ENCODE measurements at places on chromosomes 13 and 19.

DNA sequence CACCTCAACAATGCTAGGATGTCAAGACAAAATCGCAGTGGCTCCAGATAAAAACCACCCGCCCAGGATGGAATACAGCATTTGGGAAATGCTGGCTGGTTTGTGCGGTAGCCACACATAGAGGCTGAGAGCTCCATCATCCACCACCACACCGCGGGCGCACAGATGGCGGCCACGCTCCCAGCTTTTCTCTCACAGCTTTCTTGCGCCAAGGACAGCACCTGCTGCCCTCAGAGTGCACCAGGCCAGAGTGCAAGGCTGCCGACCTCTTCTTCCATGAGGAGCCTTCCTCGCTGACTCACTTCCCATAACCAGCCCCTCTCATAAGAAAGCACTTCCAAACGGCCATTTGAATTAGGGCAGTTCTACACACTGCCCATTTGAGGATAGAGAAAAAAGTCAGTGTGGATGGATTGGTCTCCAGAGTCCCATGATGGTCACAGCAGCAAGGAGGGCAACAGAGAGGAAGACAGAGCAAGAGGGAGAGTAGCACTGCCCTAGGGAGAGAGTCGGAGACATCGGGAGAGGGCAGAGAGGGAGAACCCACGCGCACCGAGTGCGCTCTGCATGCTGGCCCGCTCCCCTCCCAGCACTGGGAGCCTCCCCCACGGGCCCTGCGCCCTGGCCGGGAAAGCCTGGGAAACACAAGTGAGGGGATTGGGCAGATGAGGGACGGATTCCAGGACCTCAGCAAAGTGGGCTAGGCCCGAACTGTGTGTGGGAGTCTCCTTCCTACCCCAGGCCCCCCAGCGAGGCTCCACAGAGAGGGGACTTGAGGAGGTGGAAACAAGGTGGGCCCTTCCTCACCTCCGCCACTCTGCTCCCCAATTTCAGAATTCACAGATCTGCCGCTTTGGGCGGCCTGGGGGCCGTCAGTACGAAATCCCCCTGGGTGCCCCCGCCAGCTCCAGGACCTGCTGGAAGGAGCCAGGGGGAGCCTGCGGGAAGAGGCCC lies 156.9 kb downstream of the USP12 start:
- no peak for DNase-seq

- DNase-seq: no peak
These were observed 35.6 kb upstream of the PEPD start for GRCh38 chr19:33557196-33557595.

GRCh38 chr19:15197942-15198341 lies 2.9 kb downstream of the NOTCH3 start:
- DNase-seq: no peak

DNA sequence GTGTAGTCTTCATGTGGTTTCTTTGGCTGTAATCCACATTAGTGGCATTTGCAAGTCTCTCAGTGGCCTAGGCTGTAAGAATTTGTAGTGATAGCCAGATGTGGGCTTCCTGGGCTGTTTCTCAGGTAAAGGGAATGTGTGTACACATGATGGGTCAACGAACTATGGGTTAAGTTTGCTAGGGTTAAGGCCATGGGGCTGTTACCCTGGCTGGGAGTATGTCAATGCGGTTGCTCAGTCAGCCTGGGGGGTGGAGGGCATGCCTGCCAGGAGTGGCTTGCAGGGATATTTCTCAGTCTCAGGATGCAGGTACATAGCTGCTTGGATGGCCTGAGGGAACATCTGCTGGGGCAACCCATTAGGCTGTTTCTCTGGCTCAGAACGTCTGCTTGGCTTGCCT lies 13.4 kb downstream of the CYSLTR2 start:
- DNase-seq: no peak

DNA sequence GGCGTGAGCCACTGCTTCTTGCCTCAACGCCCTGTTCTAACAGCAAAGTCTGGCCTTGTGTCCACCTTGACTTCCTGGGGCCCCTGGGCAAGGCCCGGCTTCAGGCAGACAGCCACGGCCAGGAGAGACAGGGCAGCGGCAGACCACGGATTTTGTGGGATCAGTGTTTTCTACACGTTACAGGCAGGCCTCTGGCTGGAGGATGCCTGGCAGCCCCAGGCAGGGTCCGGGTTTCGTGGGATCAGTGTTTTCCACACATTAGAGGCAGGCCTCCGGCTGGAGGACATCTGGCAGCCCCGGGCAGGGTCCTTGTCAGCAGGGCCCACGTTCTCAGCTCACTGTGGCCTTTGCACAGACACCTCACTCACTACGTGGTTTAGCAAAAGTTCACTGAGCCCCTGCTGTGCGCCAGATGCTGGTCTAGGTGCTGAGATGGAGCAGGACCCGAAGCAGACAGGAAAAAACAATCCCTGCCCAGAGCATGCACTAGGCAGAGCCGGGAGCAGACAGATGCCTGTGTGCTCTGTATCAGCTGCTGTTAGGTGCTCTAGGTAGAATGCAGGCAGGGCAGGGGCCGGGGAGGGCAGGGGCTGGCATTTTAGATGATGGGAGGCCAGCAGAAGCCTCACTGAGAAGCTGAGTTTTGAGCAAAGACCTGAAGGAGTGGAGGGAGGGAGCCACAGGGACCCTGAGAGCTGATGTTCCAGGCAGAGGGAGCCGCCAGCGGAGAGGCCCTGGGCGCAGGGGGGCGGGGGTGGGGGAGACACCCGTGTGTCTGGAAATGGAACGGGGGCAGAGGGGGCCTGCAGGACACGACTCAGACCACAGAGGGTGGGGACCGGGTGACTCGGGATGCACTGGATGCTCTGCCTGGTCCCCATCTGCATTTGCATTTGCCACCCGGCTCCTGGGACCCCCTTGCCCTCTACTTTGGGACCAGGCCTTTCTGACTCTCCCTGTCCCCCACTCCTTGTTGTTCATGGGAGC lies 25.0 kb upstream of the NCCRP1 start:
- no peak for DNase-seq

- no peak for DNase-seq
These were observed 2.5 kb downstream of the KPTN start for GRCh38 chr19:47481460-47482052.

DNA sequence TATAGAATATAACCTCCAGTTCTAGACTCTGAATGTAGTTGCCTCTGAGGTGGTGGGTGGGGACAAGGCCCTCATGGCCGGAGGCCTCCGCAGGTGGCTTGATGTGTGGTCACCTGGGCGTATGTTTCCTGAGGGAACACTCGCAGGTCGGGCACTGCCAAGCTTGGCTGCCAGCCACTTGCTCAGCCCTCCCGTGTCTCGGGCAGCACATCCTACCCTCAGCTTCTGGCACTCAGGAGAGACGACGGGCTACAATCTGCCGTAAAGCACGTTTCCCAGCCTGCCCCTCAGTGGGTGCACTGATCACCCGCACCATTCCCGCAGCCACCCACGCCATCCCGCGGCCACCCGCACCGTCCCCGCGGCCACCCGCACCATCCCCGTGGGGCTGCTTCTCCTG lies 15.2 kb downstream of the THOP1 start:
- DNase-seq: no peak

DNA sequence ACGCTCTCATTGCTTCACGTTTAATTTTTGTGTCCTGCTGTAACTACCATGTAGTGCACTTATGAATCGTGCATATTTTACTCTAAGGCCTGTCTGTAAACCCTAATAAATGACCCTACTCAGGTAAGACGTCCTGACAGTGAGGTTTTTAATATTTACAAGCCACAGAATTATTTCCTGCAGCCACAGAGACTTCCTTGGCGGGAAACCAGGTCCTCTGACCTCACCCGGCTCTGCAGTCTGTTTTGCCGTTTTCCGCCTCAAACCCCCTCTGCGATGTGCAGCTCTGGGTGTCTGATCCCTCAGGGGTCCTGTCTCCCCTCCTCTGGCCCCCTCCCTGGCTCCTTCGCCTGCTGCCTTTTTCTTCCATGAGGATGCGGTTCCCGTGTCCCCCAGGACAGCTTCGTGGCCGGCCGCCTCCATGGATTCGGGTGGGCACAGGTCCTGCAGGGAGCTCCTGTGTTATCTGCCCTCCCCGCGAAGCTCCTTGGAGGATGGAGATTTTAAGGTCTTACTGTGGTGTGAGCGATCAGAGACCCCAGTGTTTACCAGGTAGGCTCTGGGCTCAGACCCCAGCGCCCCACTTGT lies 66.3 kb downstream of the MCF2L start:
- DNase-seq: no peak

DNA sequence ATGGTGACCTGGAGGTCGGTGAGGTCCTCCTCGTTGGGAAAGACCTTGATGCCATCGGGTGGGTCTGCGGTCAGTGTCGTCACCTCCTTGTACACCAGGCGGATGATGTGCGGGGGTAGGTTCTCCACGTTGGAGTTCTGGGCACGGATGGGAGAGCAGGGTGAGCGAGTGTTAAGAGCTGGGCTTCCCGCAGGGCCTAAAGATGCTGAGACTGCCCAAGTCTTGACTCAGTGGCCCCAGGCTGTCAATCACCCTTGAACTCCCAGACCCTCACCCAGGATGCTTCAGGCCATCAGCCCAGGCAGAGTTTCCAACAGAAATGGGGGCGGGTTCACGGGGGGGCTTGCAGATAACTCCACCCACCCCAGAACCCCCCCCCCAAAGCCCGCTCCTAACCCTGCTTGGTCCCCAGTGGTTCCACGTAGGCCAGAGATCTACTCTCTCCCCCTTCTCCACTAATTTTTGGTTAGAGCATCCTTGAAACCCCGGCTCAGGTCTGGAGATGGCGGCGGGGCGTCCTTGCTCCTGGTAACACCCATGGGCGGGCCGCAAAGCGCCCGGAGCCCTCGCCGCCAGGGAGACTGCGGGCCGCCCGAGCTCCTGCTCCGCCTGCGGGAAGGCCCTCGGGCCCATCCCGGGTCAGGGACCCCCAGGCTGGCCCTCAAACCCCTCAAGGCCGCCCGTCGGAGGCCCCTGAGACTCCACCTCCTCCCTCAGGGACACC lies 600 bp downstream of the UBE2S start:
- peak; percentile 33 for DNase-seq

GRCh38 chr19:17475541-17476115 lies 5.3 kb downstream of the SLC27A1 start:
- peak; percentile 37 for DNase-seq

- DNase-seq: no peak
These were observed 857 bp upstream of the MAP2K7 start for GRCh38 chr19:7902796-7903243.

DNA sequence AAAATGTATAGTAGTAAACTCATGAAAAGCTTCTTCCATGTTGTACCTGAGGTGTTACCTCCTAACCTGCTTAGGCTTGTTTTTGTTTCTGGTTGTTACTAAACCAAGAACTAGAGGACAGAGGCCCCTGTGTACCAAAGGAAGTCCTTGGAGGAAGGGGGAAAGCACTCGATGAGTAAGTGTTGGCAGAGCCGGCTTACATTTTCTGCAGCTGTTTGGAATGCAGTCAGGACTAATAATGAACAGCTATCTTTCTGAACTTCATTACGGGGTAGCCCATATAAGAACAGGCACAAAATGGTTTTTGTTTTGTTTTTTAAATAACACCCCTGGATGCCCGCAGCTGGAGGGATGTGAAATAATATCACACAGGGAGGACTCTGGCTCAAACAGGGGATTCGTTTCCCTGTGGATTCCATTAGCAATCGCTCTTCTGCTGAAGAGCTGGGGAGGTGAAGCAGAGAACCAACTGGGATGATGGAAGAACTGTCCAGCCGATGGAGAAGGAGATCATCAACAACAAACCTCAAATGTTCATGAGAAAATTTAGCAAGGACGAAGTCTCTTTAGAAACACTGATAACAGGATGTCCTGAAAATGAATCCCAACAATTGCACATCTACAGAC lies 214.2 kb upstream of the MAB21L1 start:
- DNase-seq: peak; percentile 43

GRCh38 chr19:39568604-39569003 lies 28.6 kb upstream of the EID2 start:
- DNase-seq: no peak

DNA sequence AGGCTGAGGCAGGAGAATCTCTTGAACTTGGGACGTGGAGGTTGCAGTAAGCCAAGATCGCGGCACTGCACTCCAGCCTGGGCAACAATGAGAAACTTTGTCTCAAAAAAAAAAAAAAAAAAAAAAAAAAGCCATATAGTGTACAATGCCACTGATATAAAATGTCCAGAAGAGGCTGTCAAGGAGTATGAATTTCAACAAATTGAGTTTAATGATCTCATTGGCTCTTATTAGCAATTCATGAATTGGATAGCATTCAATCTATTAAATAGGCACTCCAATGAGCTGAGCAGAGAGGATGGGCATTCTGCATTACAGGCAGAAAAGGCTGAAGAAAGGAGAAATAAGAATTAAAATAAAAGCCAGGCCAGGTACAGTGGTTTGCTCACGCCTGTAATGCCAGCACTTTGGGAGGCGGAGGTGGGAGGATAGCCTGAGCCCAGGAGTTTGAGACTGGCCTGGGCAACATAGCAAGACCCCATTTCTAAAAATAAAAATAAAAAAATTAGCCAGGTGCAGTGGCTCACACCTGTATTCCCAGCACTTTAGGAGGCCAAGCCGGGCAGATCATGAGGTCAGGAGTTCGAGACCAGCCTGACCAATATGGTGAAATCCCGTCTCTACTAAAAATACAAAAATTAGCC lies 757 bp upstream of the LMNB2 start:
- no peak for DNase-seq
